ENCODE measurements at places on chromosomes 3 and 15.
A peak's percentile ranks its signal among the peaks of the same experiment; 100 is the strongest.

- no peak for DNase-seq
Measured at GRCh38 chr15:82858932-82859331, 49.5 kb downstream of the WHAMM start.

DNA sequence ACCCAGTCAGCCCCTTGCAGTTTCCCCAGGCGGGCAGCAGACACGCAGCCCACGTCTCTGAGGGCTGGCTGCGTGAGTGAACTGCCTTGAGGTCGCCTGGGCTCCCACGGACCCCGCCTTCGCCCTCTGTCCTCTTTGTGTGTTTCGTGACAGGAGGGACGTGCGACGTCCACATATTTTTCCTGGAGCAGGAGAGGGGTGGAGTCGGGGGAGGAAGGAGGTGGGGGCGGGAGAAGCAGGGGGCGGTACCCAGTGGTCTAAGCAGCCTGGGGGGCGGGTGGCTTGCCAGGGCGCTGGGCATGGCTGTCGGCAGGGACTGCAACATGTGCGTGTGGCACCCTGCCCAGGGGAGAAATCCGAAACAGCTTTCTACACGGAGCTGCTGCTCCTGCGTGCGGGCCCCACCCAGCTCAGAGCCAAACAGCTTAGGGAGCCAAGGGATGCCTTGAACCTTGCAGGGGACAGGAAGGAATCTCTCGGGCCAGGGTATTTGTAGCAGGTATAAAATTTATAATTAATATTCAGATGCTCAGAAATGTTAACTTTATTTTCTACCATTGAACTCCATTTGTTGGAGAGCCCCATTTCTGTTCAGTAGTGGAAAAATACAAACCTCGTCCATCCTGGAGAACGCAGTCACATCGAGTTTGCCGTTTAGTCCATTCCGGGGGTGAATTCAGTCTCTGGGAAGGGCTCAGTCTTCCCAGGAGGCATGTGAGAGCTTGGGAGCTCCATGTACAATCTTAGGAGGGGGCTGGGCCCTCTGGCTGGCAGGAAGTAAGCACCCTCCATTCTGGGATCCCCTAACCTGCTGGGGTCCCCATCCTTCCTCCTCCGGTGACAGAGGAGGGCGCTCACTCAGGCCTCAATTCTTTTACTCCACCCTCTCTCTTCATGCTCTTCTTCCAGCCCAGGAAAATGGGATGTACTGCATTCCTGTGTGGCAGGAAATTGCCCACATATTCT lies 79.1 kb upstream of the MEF2A start:
- peak; percentile 25 for DNase-seq

DNA sequence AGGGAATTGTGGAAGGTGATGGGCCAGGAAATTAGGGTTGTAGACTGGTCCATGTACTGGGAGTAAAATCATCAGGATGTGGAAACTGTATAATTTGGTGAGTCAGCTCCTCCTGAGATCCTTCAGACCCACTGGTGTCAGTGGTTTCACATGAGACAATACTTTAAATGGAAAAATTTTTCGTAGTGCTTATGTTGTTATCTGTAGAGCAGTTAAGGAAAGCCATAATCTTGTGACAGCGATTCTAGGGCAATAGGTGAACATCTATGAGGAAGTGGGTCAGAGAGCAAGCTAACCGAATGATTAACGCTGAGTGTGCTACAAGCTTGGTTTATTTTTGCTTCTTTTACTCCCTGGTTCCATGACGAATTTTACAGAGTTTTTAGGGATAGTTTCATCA lies 200.6 kb downstream of the CADM2 start:
- DNase-seq: no peak

DNA sequence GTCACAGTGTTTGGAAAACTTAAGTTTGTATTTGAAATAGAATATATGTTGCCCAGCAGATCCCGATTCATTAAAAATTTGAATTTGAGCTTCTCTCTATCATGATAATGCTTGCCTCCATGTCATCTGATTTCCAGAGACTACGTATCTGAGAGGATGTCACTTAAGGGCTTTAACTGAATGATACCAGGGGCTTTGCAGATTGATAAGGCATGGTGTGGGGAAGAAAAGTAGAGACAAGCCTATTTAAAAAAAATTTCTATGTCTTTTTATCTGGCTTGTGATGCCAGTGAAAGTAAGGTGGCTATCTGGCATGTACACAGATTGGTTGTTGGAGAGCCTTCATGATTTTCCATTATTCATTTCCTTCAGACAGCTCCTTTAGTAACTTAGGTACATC lies 72.7 kb downstream of the UBE2E2 start:
- no peak for DNase-seq

DNA sequence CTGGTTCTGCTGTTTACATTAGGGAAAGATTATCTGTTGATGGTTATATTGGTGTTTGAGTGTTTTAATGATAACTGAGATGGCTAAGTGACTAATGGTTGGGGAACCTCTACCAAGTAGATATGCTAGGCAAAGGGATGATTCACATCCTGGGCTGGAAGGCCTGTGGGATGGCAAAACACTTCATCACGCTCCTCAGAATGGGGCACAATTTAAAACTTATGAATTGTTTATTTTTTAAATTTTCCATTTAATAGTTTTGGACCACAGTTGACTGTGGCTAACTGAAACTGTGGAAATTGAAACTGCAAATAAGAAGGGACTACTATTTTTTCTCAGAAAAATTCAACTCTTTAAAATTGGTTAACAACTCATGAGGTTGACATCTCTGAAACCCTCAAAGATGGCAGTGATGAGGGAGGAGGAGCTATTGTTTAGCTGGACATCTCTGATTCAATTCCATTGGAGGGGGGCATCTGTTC lies 100.5 kb upstream of the ZBED2 start:
- DNase-seq: peak; percentile 92

DNA sequence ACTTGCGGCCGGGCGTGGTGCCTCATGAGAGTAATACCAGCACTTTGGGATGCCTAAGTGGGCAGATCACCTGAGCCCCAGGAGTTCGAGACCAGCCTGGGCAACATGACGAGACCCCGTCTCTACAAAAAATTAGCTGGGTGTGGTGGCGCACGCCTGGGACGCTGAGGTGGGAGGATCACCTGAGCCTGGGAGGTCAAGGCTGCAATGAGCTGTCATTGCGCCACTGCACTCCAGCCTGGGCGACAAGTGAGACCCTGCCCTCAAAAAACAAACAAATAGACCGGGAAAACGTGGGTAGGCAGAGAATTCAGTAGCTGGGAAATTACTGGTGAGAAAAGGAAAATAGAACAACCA lies 667 bp downstream of the UMPS start:
- no peak for DNase-seq

DNA sequence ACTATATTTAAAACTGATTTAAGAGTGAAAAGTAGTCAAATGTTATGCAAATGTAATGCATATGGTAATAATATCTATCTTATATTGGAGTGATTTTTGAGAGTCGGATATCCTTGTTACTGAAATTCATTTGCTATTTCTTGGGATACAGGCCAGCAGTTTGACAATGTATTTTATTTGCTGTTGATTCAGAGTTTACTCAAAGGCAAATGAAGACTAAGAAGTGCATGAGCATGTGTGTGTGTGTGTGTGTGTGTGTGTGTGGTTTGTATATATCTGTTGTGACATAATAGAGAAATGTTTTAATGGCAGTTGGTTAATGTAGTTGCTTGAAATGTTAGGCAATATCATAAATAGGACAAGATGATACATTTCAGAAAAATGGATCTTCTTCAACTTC lies 39.0 kb downstream of the UNC13C start:
- no peak for DNase-seq

DNA sequence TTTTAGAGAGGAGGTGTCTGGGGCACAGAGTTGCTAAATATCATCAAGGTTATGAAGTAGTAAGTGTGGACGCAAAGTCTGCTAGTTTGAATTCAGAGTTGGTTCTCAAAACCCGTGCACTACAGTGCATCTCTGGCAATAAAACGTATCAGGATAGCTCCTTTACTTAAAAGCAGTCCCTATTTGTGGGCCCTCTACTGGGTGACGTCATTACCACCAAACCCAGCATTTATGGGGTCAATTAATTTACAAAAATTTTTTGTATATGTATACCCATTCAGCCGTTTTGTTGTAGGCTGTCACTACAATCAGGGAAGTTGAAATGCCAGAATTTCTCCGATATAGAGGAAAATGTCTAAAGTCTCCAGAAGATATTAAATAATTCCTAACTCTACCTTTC lies 8.8 kb downstream of the OR4F15 start:
- no peak for DNase-seq

- no peak for DNase-seq
Measured at GRCh38 chr15:78651007-78651406, 10.0 kb upstream of the CHRNB4 start.

DNA sequence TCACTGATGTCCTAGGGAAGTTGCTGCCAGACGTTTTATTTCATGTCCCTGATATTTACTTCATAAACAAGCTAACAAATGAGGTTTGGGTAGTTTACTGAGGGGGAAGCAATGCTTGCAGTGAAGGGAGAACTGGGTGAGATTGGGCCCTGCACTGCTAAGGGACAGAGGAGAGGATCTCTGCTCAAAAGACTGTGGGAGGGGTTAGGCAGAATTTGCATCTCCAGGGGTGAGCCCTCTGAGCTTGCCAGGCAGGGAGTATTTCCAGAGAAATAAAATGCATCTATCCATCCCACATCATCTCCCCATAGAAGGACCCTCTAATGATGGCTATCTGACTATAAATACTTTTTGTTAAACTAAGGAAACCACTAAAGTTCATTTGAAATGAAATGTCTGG lies 215.6 kb downstream of the CBLB start:
- DNase-seq: no peak

DNA sequence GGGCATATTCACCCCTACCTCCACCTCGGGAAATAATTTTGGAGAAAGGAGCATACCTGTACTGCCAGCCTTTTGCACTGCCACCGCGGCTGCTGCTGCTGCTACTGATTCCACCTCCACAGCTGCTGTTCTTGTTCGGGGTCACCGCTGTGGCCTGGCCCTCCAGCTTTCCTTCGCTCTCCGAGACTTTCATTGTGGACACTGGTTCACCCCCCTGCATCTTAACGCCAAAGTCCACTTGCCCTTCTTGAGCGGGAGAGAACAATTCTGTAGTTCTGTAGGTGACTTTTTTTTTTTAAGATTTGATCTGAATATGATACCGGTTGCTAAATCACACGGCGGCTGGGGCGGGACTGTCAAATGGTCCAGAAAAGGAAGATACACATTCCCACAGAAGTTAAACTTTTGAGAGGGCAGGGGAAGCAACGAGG lies 701 bp downstream of the OSBPL11 start:
- DNase-seq: peak; percentile 1

- DNase-seq: no peak
Measured at GRCh38 chr3:172125053-172125452, 85.7 kb downstream of the FNDC3B start.

DNA sequence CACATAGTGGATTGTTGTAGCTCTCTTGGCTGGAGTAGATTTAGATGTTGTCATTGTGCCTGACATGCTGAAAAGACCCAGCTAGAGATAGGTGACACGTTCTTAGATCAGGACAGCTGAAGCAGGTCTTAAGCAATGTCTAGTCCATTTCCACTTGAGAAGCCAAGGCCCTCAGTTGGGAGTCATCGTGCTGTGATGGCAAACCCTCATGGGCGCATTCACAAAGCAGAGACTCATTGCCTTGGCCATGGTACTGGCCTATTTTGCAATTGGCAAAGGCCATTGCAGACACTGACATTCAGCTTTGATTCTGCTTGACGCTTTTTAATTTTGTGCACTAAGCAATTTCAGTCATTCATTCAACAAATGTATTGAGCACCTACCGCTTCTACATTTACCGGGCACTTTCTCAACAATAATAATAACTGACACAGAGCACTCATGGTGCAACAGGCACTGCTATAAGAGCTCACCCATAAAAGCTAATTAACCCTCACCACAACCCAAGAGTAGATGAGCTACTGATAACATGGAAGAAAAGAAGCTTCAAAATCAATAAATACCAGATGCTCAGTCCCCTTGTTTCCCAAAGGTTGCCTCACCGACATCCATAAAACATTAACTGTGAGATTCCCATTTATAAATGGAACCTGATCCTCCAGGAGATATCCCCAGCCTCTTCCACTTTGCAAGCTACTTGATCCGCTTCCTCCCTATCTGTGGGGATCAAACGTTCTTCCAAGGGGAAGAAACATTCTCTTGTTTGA lies 200.1 kb downstream of the TLE3 start:
- no peak for DNase-seq

DNA sequence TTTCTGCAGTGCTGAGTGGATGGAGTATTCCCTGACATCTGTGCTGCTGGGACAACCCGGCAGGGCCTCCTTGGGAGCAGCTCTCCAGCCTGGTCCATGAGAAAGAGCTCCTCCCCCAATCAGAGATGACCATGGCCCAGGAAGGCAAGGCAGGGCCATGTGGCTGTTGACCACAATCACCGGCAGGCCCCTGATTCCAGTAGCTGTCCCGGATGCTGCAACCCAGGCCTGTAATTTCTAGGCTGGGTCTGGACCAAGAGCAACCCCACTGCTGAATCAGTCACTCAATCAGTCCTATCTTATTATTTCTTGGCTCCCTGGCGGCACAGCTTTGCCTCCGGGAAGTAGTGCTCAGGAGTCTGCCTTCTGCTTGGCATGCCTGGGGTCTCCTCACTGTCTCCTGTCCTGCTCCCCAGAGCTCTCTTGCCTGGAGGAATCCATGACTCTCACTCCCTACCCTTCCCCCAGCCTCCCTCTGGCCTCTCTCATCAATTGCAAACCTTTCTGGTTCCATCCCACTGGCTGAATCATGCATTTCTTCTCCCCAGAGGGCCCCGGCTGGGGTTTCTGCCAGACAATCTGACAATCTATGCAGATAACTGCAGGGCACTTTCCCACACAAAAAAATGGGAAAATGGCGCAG lies 32.6 kb upstream of the ITGA11 start:
- DNase-seq: peak; percentile 16

GRCh38 chr3:158539414-158540014 lies 31.5 kb upstream of the MLF1 start:
- DNase-seq: peak; percentile 52

DNA sequence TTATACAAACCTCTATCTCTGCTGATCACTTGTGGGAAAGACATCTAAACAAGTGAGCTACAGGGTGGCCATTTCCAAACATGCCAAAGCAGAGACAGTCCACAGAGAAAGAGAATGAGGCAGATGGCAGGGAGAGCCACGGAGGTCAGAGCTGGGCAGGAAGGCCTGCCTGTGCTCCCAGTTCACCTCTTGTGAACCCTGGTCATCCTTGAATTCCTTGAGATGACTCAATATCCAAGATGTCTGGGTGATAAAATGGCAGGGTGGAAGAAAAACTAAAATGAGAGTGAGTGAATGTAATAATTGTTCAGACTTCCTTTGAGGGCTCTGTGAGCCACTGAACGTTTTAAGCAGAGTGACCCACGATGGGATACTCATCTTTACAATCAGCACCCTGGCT lies 104.8 kb downstream of the PLCH1 start:
- no peak for DNase-seq
